ENCODE measurements at places on chromosomes 7 and 10.

GRCh38 chr7:129514683-129515082 is 12.4 kb downstream of the SMKR1 start:
- DNase-seq = no peak

GRCh38 chr7:100486111-100486636 is 2.4 kb downstream of the NYAP1 start:
- DNase-seq = no peak

DNA sequence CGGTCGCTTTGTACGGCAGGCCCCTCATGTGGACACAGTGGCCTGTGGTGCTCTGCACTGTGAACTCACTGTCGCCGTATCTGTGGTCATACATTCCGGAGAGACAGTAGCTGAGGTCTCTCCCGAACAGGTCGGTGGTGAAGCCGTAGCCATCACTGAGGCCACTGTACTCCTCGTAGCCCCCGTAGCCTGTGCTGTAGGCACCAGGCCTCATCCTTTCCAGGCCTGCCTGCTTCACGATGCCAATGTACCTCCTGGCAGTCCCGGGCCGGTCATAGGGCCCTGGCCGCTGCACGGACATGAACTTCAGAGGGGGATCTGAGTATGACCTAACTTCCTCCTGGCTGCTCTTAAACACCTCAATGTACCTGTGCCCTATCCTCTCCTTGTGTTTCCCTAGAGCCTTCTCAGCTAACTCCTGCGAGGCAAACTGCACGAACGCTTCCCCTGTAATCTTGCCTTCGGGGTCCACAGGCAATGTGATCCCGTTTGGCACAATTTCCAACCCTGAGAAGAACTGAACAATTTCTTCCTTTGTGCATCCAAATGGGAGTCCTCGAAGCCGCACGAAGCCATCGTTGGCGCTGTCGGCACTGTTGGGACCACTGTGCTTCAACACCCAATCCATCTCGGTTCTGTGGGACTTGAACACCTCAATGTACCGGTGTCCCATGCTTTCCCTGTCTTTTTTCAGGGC is 15.7 kb downstream of the FXYD4 start:
- no peak for DNase-seq

- peak; percentile 60 for DNase-seq
Measured at GRCh38 chr7:73606801-73607691, 17.3 kb downstream of the MLXIPL start.

- DNase-seq = no peak
Measured at GRCh38 chr7:41566581-41566980, 136.3 kb downstream of the INHBA start.

GRCh38 chr7:38928506-38928905 is 19.5 kb upstream of the VPS41 start:
- DNase-seq = no peak

DNA sequence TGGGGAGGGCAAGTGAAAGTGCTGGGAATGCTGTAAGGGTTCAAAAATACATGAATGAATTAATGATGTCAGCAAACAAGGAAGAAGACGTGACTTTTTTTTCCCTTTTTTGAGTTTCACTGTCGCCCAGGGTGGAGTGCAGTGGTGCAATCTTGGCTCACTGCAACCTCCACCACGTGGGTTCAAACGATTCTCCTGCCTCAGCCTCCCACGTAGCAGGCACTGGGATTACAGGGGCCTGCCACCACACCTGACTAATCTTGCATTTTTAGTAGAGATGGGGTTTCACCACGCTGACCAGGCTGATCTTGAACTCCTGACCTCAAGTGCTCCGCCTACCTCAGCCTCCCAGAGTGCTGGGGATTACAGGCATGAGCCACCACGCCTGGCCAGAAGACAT is 30.0 kb downstream of the DENND10 start:
- DNase-seq = no peak

GRCh38 chr7:14177876-14178275 is 188.4 kb upstream of the ETV1 start:
- no peak for DNase-seq

Measured in CD4-positive, alpha-beta T cell treated with Interleukin-17A for 1 hour (primary cell).